Activated T-helper 1 cell treated with anti-CD3 and anti-CD28 coated beads, Interleukin-12 subunit alpha, Interleukin-12 subunit beta, Interleukin-2, Interleukin-4 antibody, amounts not matched to agents 30 ng/mL and 10 ng/mL and 1 ng/mL, durations not matched to agents 14 hours and 24 hours and 36 hours (primary cell): ENCODE measurements at places on chromosomes 1 and 21. TPM values are rescaled to one million over a fixed set of nuclear protein-coding genes. Genes with fewer than 3 reads are reported as not detected.
A peak's percentile ranks its signal among the peaks of the same experiment; 100 is the strongest.

BMP8B gene
- 0.31 and 0.42 TPM in 2 replicates for total RNA-seq

GRCh38 chr1:109718495-109718894, 6.4 kb downstream of the GSTM5 start:
- H3K36me3 ChIP-seq: no peaks in the 10 kb centered on the region
- no peak overlapping the region for H3K27ac ChIP-seq
- no peak overlapping the region for H3K4me3 ChIP-seq
- no peaks in the 10 kb centered on the region for H3K27me3 ChIP-seq

DNA sequence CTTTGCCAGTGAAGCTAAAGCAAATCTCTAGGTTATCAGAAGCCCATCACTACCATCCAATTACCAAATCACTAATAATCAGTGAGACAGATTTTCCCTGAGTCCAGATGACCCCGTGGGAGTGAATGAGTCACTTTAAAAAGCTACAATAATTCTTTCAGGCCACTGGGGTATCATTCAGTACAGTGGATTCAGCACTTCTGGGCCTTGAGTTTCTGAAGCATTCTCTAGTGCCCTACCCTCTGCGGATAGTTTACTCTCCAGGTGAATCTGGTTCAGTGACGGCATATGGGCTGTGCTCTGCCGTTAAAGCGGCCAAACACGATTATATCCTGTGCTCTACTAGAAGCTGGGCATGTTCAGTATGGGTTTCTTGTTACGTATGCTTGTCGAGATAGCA, 26.1 kb downstream of the NR5A2 start:
- DNase-seq: no peak
- peaks cover 42% of the 10 kb centered on the region for H3K27me3 ChIP-seq
- no peaks in the 10 kb centered on the region for H3K36me3 ChIP-seq

GRCh38 chr1:231107600-231108326, 54.1 kb upstream of the TRIM67 start:
- no peak overlapping the region for H3K27ac ChIP-seq
- H3K36me3 ChIP-seq: no peaks in the 10 kb centered on the region
- no peak for DNase-seq
- peaks cover 10% of the 10 kb centered on the region for H3K27me3 ChIP-seq
- H3K4me3 ChIP-seq: no peak overlapping the region

- no peak overlapping the region for H3K4me3 ChIP-seq
- H3K4me1 ChIP-seq: peaks cover 12% of the 10 kb centered on the region
- DNase-seq: no peak
- no peaks in the 10 kb centered on the region for H3K36me3 ChIP-seq
These were observed 68.1 kb downstream of the RPS6KA1 start for GRCh38 chr1:26597629-26598039.

ANGPTL1 gene
- not detected in 2 replicates for total RNA-seq

PRR9 gene
- not detected in 2 replicates for total RNA-seq

DNA sequence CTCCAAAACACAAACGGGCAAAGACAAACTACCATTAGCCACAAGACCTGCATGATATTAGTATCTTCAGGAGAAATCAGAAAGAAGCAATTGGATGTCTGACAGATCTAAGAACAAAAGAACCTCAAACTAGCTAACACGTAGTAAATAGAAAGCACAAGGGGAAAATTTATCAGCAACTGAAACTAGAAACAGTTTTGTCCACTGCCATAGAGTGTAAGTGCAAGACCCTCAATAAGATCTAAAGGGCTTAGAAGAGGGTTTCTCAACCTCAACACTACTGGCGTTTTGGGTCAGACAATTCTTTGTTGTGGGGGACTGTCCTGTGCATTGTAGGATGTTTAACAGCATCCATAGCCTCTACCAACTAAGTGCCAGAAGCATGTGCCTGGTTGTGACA, 54.0 kb downstream of the KLHL20 start:
- no peak overlapping the region for H3K4me3 ChIP-seq
- no peak for DNase-seq
- H3K36me3 ChIP-seq: peaks cover 24% of the 10 kb centered on the region
- peaks cover 5% of the 10 kb centered on the region for H3K4me1 ChIP-seq
- H3K27ac ChIP-seq: no peak overlapping the region

GRCh38 chr1:189847613-189848012, 630.1 kb downstream of the BRINP3 start:
- DNase-seq: no peak
- H3K4me3 ChIP-seq: no peak overlapping the region
- H3K27ac ChIP-seq: no peak overlapping the region
- H3K4me1 ChIP-seq: no peaks in the 10 kb centered on the region
- H3K36me3 ChIP-seq: no peaks in the 10 kb centered on the region

- no peak overlapping the region for H3K27ac ChIP-seq
- no peak for DNase-seq
- peaks cover 5% of the 10 kb centered on the region for H3K27me3 ChIP-seq
- no peak overlapping the region for H3K4me3 ChIP-seq
- no peaks in the 10 kb centered on the region for H3K4me1 ChIP-seq
These were observed 197.3 kb downstream of the MRPL39 start for GRCh38 chr21:25409978-25410377.

DNA sequence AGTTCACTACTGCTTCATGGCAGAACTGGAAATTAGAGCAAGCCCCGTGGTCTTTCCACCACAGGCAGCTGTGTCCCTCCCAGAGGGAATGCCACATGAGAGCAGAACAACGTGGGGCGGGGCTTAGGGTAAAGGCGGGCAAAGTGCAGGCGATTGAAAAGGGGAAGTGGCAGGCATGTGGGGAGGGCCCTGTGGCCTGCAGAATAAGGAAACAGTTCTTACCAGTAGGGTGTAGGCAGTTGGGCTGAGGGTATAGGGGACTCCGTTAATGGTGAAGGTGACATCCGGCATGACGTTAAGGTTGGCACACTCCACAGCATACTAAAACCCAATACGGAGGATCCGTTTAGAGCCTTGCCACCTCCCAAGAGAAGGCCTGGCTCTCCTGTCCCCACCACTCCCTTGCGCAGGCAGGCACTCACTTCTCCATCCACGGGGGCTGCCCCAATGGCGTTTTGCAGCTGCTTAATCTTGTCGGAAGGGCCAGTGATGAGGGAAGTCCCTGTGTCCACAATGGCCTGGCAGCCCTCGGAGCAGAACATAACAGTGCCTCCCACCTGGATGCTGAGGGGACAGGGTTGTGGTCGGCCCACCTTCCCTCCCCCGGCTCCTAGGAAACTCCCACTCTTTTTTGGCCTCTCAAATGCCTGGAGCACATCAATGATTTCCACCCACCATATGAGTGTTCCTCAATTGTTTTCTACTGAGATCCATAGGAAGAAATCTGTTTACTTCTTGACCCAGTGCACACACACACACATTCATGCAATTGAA, 9.1 kb upstream of the RAB7B start:
- H3K36me3 ChIP-seq: no peaks in the 10 kb centered on the region
- DNase-seq: no peak
- peak overlapping the region; percentile 27 for H3K4me3 ChIP-seq
- peaks cover 36% of the 10 kb centered on the region for H3K4me1 ChIP-seq

AVPR1B gene
- not detected in 2 replicates for total RNA-seq

DNA sequence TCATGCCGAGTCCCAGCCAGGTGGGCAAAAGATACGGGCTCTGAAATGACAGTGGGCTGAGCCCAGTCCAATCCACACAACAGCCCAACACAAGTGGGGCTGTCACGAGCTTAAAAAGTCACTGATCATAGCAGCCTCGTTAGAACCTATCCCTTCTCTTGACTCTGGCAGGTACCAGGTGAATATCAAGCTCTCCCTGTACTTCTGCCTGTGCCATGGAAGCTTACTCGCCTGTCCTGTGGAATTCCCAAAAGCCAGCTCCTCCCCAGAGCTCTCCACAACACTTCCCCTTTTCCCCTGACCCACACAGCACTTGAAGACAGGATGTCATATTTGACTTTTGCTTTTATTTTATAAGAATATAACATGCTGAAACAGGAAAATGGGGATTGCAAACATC, 5.9 kb downstream of the RGS16 start:
- peaks cover 11% of the 10 kb centered on the region for H3K36me3 ChIP-seq
- H3K27me3 ChIP-seq: peaks cover 2% of the 10 kb centered on the region
- peaks cover 16% of the 10 kb centered on the region for H3K4me1 ChIP-seq
- no peak overlapping the region for H3K27ac ChIP-seq
- H3K4me3 ChIP-seq: no peak overlapping the region

CTTNBP2NL gene
- total RNA-seq: 3.9 and 4.7 TPM in 2 replicates

DNA sequence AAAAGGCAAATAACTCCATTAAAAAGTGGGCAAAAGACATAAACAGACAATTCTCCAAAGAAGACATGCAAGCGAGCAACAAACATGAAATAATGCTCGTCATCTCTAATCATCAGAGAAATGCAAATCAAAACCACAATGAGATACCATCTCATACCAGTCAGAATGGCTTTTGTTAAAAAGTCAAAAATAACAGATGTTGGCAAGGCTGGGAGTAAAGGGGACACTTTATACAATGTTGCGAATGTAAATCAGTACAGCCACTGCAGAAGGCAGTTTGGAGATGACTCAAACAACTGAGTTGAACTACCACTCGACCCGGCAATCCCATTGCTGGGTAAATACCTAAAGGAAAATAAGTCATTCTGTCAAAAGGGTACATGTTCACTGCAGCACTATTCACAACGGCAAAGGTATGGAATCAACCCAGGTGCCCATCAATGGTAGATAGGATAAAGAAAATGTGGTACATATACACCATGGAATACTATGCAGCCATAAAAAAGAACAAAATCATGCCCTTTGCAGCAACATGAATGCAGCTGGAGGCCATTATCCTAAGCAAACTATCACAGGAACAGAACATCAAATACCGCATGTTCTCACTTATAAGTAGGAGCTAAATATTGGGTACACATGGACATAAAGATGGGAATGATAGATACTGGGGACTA, 25.9 kb downstream of the TSPAN2 start:
- DNase-seq: no peak
- peaks cover 7% of the 10 kb centered on the region for H3K27me3 ChIP-seq
- H3K4me3 ChIP-seq: no peak overlapping the region
- H3K36me3 ChIP-seq: no peaks in the 10 kb centered on the region
- peak overlapping the region; percentile 88 for H3K27ac ChIP-seq
- peaks cover 36% of the 10 kb centered on the region for H3K4me1 ChIP-seq

DNA sequence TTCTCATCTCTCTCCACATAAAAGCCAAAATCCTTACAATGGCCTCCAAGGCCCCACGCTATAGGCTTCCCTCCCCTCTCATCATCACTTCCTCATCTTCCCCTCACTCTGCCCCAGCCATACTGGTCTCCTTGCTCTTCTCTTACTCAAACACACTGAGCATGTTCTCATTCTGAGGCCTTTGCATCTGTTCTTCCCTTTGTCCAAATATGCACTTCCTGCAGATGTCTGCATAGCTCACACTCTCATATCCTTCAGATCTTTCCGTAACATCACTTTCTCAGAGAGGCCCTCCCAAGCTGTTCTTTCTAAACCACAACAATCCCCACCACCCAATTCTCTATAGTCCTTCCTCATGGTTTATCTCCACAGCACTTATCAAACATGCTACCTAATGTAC, 284.1 kb downstream of the HHIPL2 start:
- H3K4me3 ChIP-seq: no peak overlapping the region
- peaks cover 4% of the 10 kb centered on the region for H3K27me3 ChIP-seq
- DNase-seq: no peak
- H3K27ac ChIP-seq: no peak overlapping the region
- no peaks in the 10 kb centered on the region for H3K36me3 ChIP-seq

DNA sequence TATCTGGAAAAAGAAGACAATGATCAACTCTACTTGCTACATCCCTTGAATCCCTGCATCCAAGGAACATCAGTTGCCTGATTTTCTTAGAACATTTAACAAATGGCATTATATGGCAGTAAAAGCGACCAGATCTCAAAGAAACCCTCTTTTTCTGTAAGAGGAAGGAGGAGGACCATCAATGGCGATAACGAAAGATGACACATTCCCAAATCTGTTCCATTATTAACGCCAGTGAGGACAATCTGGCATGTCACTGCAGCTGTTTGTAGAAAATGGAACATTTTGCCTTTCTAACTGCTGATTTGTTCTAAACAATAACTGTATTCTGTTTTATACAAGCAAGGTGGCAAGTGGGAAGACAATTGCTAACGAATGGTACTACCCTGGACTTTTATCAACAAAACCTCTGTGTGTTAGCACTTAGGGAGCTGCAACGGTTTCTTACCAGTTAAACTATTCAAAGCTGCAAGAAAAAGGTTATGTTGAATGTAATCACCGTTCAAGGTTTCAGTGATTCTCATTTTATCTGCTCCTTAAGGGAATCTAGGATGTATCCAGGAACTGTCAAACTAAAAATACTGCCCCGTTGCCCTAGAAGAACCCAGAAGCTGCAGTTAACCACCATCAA, 251.9 kb downstream of the SDCCAG8 start:
- peaks cover 8% of the 10 kb centered on the region for H3K36me3 ChIP-seq
- no peak overlapping the region for H3K27ac ChIP-seq
- no peaks in the 10 kb centered on the region for H3K4me1 ChIP-seq
- peaks cover 1% of the 10 kb centered on the region for H3K27me3 ChIP-seq
- DNase-seq: no peak

DNA sequence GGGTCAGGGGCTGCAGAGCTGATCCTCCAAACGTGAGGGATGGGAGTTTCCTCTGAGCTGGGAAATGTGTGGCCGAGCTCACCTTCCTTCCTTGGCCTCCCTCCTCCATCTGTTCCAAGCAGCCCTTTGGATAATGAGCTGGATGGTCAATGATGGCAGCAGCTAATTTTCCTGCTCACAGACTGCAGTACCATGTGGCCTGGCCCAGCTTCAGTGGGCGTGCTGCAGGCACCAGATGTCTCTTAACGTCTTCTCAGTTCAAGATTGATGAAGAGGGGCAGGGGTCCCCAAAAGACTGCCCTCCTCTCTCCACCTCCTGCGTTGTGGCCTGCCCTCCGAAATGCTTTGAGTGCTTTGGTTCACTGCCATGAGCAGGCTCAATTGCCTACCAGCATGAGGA, 86.0 kb downstream of the UBIAD1 start:
- H3K27me3 ChIP-seq: peaks cover 8% of the 10 kb centered on the region
- H3K36me3 ChIP-seq: no peaks in the 10 kb centered on the region
- no peak for DNase-seq
- no peak overlapping the region for H3K4me3 ChIP-seq

SH2D5 gene
- total RNA-seq: 0.08 and 0.15 TPM in 2 replicates

- no peaks in the 10 kb centered on the region for H3K27me3 ChIP-seq
- peaks cover 28% of the 10 kb centered on the region for H3K36me3 ChIP-seq
- H3K27ac ChIP-seq: peak overlapping the region; percentile 44
These were observed 41.7 kb upstream of the ECE1 start for GRCh38 chr1:21331752-21332478.

GRCh38 chr1:184567637-184568036, 180.8 kb downstream of the C1orf21 start:
- H3K27ac ChIP-seq: no peak overlapping the region
- peaks cover 2% of the 10 kb centered on the region for H3K27me3 ChIP-seq
- no peak for DNase-seq
- no peaks in the 10 kb centered on the region for H3K4me1 ChIP-seq

FAM78B gene
- 1.0 TPM in 2 replicates for total RNA-seq

- no peaks in the 10 kb centered on the region for H3K36me3 ChIP-seq
- H3K27ac ChIP-seq: no peak overlapping the region
- no peaks in the 10 kb centered on the region for H3K4me1 ChIP-seq
- no peaks in the 10 kb centered on the region for H3K27me3 ChIP-seq
These were observed 739.1 kb downstream of the MATN1 start for GRCh38 chr1:29984166-29984861.

DNA sequence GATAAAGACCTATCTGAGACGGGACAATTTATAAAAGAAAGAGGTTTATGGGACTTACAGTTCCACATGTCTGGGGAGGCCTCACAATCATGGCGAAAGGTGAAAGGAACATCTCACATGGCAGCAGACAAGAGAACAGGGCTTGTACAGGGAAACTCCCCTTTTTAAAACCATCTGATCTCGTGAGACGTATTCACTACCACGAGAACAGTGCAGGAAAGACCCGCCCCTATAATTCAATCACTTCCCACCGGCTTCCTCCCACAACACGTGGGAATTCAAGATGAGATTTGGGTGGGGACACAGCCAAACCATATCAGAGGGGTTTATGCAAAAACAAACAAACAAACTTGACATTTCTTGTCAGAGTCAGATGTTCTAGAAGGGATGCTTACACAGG, 89.7 kb downstream of the PLPP3 start:
- no peak overlapping the region for H3K4me3 ChIP-seq
- H3K36me3 ChIP-seq: no peaks in the 10 kb centered on the region
- H3K27ac ChIP-seq: no peak overlapping the region
- DNase-seq: no peak
- no peaks in the 10 kb centered on the region for H3K4me1 ChIP-seq
